ENCODE measurements at places on chromosomes 12 and 14.

- no peak for DNase-seq
Observed at GRCh38 chr12:14729586-14729985, 33.2 kb upstream of the GUCY2C start.

GRCh38 chr12:68406134-68406576 is 74.0 kb upstream of the MDM1 start:
- no peak for DNase-seq

- no peak for DNase-seq
Observed at GRCh38 chr14:89219051-89219450, 198.0 kb downstream of the FOXN3 start.

GRCh38 chr12:132132609-132133430 is 11.3 kb downstream of the DDX51 start:
- no peak for DNase-seq

GRCh38 chr14:61560323-61560722 is 135.0 kb upstream of the HIF1A start:
- no peak for DNase-seq

GRCh38 chr12:31118347-31119191 is 44.9 kb downstream of the DDX11 start:
- DNase-seq = no peak

- DNase-seq = no peak
Observed at GRCh38 chr14:23259426-23259825, 21.7 kb downstream of the RNF212B start.

- DNase-seq = no peak
Observed at GRCh38 chr14:36580141-36580855, 2.1 kb downstream of the NKX2-8 start.

- DNase-seq = no peak
Observed at GRCh38 chr14:33460164-33460563, 490.7 kb downstream of the EGLN3 start.

- DNase-seq = peak; percentile 45
Observed at GRCh38 chr14:63478010-63478409, 65.2 kb downstream of the PPP2R5E start.

DNA sequence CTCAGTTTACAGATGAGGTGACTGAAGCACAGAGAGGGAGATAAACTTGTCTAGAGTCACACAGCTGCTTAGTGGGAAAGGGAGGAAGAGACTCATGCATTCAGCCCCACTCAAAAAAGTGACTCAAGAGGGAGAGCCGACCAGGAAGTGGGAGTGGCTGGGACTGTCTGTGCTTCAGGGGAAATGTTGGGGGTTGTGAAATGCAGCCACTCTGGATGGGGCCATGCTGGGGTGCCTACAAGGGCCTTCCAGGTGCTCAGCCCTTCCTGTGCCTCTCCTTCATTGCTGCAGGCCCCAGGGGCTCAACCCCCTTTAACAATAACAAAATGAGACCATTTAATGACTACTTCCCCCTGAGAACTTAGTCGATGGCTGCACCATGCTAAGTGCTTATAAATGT is 41.8 kb downstream of the CACNA1C start:
- DNase-seq = no peak

DNA sequence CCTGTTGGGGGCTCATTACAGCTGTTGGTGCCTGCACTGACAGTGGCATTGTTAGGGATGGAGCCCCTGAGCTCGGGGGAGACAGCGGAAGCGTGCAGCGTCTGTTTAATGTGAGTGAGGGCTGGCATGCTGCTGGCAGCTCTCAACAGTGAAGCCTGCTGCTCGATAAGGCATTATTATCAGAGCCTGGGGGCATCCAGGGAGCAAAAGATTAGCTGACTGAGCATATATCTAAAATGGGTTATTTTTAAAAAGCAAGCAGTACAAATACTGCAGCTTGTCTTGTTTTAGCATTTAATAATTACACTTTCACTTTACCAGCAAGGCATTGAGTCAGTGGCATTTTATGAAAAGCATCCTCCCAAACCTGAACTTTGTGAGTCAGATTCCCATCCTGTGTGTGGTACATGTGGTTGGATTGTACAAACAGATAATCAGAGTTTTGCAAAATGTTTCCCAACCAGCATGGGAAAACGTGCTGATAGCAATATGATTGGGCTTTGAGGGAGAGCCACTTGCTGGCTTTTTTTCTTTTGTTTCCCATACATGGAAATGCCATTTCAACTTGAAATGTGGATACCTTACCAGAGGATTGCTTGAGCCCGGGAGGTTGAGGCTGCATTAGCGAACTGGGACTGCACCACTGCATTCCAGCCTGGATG is 150.8 kb downstream of the PRKCH start:
- peak; percentile 45 for DNase-seq

GRCh38 chr12:106195621-106196027 is 52.2 kb downstream of the CKAP4 start:
- DNase-seq = no peak

- DNase-seq = no peak
Observed at GRCh38 chr12:954741-955140, 5.2 kb upstream of the RAD52 start.

GRCh38 chr12:46005151-46005797 is 14.9 kb upstream of the SCAF11 start:
- DNase-seq = no peak

DNA sequence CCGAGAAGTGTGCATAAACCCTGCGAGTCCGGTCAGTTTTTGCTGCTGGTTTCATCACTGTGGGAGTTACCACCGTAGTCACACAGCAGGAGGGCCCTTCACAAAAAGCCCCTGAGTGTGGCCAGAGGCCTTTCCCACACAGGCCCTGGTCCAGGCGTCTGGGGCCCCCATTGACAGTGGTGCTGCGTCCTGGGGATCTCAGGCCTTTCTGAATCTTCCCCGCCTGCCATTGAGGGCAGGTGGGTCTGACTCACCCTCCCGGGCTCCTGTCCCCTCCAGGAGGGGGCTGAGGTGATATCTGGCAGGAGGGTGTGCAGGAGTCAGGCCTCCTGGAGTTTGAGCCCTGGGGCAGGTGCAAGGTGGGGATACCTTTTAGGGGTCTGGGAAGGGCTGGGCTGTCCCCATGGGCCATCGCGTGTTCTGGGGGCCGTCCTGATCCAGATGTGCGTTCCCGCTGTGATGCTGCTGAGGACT is 358.5 kb downstream of the TMEM121 start:
- no peak for DNase-seq

DNA sequence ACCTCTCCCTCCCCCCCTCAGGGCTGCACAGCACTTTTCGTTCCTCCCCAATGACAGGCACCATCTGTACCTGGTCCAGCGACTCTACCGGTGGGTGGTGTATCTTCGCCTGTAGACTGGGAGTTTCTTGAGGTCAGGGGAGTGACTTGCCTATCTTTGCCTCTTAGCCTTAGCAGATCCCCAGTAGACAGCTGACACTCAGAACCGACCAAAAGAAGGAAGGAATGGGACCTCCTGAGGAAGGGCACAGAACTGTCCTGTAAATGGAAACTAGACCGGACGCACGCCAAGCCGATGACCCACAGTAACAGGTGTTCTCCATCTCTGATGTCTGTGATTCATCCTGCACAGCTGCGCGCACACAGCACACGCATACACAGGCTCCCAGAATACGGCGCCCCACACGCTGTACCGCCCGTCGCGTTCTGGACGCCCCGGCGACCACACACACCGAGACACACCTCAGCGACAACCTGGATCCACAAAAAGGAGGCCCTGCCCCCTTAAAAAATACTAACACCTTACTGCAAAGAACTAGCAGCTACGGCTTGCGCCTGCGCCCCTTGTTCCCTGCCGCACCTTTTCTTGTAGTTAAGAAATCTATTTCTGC is 673 bp upstream of the TTC9 start:
- peak; percentile 37 for DNase-seq

GRCh38 chr12:88579601-88580050 is 645 bp downstream of the KITLG start:
- no peak for DNase-seq

DNA sequence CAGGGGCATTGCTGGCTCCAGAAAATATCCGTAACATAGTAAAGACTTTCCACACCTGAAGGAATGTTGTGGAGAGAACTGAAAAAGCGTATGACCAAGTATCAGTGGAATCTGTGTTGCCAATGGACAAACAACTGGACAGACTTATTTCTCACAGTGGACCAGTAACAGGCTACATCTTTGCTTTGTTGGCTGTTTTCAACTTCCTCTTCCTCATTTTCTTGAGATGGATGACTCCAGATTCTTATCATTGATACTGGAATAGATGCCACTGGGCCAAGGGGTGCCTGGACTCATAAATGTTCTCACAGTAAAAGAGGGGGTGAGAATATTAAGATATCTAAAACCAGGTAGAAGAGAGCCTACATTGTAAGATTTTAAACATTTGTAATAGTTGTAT is 6.4 kb downstream of the GAS2L3 start:
- no peak for DNase-seq

DNA sequence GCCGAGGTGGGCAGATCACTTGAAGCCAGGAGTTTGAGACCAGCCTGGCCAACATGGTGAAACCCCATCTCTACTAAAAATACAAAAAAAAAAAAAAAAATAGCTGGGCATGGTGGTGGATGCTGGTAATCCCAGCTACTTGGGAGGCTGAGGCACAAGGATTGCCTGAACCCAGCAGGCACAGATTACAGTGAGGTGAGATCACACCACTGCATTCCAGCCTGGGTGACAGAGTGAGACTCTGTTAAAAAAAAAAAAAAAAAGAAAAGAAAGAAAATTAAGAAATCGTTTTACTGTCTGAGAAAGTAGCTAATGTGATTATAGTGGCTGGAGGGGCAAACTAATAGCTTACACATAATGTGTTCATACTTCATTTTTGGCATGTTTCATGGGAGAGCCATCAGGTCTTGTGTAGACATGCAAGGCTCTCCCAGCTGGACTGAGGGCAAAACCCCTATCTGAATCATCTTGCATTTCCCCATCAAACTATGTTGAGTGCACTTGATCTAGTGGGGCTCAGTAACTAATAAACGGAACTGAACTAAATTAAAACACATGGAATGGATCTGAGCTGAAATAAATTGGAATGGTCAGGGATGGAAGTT is 16.2 kb downstream of the KIF21A start:
- DNase-seq = no peak

DNA sequence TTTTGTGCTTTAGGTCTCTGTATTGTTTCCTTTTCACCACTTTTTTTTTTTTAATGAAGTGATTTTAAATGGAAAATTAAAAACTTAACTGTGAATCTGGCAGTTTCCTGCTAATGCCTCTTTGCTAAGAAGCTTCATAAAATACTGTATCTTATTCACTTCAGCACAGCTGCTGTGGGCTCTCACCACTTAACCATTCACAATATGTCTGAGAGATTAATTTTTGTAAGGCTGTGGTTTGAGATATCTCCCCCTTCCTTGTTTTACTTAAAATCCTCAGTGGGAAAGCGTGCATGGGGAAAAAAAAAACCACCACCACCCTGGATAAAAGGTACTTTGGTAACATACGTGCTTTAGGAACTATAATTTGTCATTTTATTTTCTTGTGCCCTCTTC is 115.9 kb downstream of the ETV6 start:
- DNase-seq = no peak

DNA sequence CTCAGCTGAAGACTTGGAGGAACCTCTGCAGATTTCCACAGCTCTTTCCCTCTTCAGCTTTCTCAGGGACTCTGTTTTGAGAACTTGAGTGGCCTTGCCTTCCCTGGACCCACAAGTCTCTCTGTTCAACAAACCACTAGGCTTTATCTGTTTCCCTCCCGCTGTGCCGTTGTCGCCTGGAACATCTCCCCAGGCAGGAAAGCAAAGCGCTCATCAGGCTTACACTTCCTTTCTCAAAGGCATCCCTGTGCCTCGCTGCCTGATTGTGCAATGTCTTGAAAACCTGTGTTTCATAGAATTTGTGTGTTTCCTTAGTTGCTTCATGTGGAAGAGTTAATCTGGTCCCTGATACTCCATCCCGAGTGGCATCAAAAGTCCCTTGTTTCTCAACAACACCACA is 64.1 kb downstream of the PPM1A start:
- no peak for DNase-seq

- no peak for DNase-seq
Observed at GRCh38 chr12:64730588-64730969, 28.6 kb downstream of the GNS start.

- DNase-seq = no peak
Observed at GRCh38 chr12:63752841-63753240, 26.9 kb upstream of the RXYLT1 start.

- no peak for DNase-seq
Observed at GRCh38 chr14:43855556-43855955, 651.5 kb downstream of the FSCB start.

DNA sequence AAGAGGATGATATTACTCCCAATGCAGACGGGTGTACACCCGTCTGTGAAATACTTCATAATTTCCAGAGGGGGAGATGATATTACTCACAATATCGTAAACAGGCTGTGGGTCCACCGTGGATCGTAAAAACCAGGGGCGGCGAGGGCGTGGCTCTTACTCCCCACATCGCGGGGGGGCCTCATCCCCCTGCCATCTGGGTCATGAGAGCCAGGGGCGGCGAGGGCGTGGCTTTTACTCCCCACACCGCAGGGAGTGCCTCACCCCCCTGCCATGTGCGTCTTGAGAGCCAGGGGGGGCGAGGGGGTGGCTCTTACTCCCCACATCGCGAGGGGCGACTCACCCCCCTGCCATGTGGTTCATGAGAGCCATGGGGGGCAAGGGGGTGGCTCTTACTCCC is 86.2 kb upstream of the GNG2 start:
- DNase-seq = no peak

GRCh38 chr12:19223018-19223417 is 93.5 kb downstream of the PLEKHA5 start:
- no peak for DNase-seq

GRCh38 chr12:22899184-22899583 is 274.2 kb downstream of the ETNK1 start:
- DNase-seq = no peak

DNA sequence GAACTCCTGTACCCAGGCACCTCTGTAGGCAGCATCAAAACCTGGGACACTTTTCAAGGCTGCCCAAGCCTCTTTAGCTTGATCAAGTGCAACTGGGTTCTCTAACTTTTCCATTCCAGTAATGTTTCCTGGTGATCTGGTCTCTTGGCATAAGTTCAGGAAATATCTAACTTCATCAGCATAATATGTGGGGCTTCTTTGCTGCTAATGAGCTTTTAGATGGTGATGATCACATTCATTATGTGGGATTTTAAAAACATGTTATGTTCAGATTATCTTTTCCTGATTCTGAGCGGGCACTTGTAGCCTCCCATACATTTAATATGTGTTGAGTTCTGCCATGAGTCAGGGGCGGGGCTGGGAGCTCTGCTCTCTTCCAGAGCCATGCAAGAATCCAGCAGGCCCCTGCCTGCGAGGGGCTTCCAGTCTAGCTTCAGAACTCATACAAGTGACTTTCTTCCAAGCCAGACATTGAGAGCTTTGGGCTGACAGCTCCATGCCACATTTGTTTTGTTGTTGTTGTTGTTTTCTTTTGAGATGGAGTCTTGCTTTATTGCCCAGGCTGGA is 39.5 kb upstream of the RIN3 start:
- no peak for DNase-seq
